ENCODE measurements at places on chromosomes 16 and 17. TPM values are rescaled to one million over a fixed set of nuclear protein-coding genes. Genes with fewer than 3 reads are reported as not detected.

DNA sequence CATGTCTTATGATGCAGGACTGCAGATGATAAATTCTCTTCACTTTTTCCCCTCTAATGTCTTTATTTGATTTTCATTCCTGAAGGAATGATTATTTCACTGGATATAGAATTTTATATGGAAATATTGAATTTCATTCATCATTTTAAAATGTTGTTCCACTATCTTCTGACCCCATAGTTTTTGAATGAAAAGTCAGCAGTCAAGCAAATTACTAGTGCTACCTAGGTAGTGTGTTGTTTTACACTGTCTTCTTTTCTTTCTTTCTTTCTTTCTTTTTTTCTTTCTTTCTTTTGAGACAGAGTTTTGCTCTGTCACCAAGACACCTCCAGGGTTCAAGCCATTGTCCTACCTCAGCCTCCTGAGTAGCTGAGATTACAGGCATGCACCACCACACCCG is 76.9 kb downstream of the WSB1 start:
- no peak for DNase-seq

DNA sequence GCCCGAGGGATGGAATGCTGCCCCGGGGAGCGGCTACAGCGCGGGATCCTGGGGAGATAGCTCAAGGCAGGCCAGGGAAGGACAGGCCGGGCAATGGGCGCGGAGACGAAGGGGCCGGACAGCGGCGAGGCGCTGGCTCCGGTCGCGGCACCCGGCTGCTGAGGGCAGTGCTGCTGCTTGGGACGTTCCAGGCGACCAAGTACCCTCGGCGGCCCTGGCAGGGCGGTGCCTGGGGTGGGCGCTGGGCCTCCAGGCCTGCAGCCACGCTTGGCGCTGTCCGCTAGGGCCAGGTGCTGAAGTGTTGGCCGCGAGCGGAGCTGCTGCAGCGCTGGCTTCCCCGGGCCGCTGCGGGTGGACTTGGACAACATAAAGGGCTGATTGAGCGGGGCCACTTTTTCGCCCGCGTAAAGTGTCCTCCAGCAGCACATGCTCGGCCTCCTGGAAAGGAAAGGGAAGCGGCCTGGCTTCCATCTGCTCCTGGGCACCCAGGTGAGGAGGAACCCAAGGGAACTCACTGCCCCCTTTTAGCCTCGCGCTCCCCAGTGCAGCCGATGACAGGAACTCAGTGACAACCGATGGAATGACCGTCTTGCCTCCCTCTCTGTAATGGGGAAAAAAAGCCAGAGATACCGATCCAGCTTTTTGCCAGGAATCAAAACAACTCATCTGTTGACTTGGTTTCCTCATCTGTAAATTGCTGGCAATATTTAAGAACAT is 23.7 kb downstream of the CLEC3A start:
- DNase-seq = peak; percentile 55

DNA sequence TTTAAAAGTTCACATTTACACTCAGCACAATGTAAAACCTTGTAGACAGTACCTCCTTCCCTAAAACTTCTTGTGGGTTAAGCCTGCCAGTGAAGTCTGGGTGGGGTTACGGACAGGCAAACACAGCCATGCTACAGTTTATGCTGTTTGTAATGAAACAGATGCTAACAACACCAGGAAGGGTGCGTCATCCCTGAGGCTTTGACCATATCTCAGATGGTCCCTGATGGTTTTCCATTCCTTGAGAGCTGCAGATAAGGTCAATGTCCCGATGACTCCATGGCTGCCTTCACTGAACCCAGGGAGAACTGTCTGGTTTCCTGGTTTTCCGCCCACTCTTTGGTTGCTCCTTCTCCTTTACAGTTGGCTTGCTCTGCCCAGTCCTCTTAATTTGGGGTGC is 29.1 kb downstream of the GAS7 start:
- DNase-seq = no peak

DNA sequence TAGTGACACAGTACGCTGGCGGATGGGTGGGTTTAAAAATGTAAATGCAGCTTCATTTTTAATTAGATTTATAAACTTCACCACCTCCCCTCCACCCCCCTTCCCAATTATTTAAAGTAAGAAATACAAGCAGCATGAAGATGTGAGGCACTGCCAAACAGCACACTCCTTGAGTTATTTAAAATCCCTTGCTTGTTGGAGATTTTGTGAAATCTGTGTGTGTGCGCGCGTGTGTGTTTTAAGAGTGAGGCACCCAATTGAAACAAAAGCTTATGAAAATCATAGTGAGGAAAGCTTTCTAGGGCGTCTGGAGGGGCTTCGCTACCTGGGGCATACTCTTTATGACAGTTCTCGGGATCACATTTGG is 219.6 kb upstream of the IRX3 start:
- DNase-seq = no peak

DNA sequence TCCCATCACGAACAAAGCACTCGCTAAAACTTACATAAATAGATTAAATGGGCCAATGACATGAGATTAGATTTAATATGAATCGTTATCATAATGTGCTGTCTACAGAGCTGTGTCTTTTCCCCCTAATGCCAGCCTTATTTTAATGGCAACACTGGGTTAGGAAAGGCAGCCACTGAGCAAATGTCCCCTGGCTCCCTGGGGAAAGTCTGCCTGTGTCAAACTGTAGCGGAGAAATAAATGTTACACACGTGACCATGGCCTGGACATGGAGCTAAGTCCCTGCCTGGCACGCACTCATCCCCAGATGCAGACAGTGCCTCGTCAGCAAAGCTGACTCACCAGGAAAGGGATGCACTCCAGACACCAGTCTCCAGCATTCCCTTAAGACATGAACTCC is 61.3 kb upstream of the SDK2 start:
- DNase-seq = no peak

- DNase-seq = no peak
Observed at GRCh38 chr17:56158344-56158743, 5.1 kb downstream of the ANKFN1 start.

- DNase-seq = no peak
Observed at GRCh38 chr17:77472468-77473310, 331.9 kb downstream of the SEC14L1 start.

- DNase-seq = no peak
Observed at GRCh38 chr17:9269350-9270035, 248.2 kb downstream of the NTN1 start.

- DNase-seq = no peak
Observed at GRCh38 chr16:86874141-86874540, 295.8 kb downstream of the FOXL1 start.

- peak; percentile 91 for DNase-seq
Observed at GRCh38 chr17:81419319-81419885, 24.1 kb downstream of the BAHCC1 start.

DNA sequence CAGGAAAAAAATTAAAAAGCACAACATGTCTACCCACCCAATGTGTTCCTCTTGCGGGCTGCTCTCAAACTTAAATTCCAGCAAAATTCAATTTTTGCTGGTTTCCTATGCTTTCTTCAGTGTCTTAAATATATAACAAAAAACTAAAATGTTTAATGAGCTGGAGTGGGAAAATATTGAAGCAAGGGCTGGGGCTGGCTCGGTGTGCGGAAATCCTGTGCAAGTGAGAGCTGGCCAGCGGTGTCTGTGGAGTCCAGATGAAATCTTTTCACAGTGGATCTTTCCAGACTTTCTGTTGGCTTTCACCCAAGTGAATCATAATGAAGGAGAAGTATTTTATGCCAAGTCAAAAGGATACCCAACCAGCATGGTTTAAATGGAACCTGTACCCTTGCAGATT is 1733.6 kb downstream of the TP53TG3F start:
- no peak for DNase-seq

- DNase-seq = no peak
Observed at GRCh38 chr17:50660042-50660886, 25.6 kb downstream of the ABCC3 start.

- no peak for DNase-seq
Observed at GRCh38 chr17:80287806-80288567, 27.3 kb downstream of the RNF213 start.

- no peak for DNase-seq
Observed at GRCh38 chr16:79417601-79418008, 182.9 kb downstream of the MAF start.

GRCh38 chr17:48617471-48618255 is 2.6 kb upstream of the HOXB8 start:
- no peak for DNase-seq

DNA sequence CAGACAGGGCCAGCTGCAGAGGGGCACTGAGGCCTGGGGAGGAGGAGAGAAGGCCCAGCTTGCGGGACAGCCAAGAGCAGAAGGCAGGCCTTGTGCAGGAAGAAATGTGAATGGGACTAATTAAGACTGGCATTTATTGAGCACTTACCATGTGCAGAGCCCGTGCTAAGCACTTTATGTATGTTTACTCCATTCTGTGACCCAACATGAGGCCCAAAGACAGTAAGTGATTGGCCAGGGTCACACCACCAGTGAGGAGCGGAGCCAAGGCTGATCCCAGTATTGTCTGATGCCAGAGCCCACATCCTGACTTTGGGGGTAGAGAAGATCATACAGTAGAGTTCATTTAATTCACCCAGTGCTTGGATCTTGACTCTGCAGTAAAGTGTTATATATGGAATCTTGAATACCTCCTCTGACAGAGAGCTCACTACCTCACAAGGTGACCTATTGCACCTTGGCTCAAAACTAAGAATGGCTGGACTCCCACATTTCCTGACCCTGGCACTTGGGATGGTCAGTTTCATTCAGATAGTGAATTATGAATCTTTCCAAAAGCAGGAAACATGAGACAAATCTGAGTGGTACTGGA is 13.6 kb downstream of the KATNB1 start:
- no peak for DNase-seq

GRCh38 chr17:65054602-65055001 is 1.9 kb downstream of the GNA13 start:
- DNase-seq = no peak

GRCh38 chr16:30430428-30430970 is 669 bp upstream of the DCTPP1 start:
- DNase-seq = no peak

The RAB37 gene
- total RNA-seq = 0.12 TPM

The HNF1B gene
- not detected for total RNA-seq

The SEPTIN12 gene
- not detected for total RNA-seq

The CDH15 gene
- 0.20 TPM for total RNA-seq

The SPPL2C gene
- not detected for total RNA-seq

The HS3ST3A1 gene
- total RNA-seq = 9.0 TPM

The ENPP7 gene
- total RNA-seq = not detected

The PNMT gene
- not detected for total RNA-seq

Measured in NCI-H460 (cell line).